DMS153 (cell line): ENCODE measurements at places on chromosomes 1 and 21.
A peak's percentile ranks its signal among the peaks of the same experiment; 100 is the strongest.

- no peak for DNase-seq
These were observed 11.8 kb upstream of the CSF1 start for GRCh38 chr1:109898842-109899241.

- DNase-seq, result no peak
These were observed 1.5 kb upstream of the EDN2 start for GRCh38 chr1:41486053-41486370.

GRCh38 chr1:180860535-180860934 is 52.2 kb upstream of the KIAA1614 start:
- DNase-seq, result no peak

DNA sequence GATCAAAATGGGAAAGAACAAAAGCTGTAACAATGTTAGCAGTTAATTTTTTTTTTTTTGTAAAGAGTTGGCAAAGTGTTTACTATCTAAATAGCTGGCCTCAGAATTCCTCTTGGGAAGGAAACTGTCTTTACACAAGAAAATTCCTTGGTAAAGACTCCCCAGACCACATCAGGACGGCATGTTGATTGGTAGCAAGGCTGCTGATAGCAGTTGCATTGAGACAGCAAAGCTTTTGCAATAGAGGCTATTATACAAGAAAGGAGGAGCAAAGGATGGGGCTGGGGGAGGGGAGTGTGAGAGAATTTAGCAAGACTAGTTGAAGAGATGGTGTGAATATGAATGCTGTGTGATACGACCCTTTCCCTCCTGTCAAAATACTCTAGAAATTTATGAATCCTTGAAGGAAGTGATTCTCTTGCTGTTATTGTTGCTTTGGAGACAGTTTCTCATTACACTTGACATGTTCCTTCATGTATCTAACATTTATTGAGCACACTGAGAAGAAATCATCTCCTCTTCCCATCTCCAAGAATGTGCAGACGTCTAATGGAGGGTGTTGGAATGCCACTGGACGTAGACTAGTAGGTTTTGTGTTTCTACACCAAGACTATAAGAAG is 355.6 kb downstream of the SIPA1L2 start:
- no peak for DNase-seq

DNA sequence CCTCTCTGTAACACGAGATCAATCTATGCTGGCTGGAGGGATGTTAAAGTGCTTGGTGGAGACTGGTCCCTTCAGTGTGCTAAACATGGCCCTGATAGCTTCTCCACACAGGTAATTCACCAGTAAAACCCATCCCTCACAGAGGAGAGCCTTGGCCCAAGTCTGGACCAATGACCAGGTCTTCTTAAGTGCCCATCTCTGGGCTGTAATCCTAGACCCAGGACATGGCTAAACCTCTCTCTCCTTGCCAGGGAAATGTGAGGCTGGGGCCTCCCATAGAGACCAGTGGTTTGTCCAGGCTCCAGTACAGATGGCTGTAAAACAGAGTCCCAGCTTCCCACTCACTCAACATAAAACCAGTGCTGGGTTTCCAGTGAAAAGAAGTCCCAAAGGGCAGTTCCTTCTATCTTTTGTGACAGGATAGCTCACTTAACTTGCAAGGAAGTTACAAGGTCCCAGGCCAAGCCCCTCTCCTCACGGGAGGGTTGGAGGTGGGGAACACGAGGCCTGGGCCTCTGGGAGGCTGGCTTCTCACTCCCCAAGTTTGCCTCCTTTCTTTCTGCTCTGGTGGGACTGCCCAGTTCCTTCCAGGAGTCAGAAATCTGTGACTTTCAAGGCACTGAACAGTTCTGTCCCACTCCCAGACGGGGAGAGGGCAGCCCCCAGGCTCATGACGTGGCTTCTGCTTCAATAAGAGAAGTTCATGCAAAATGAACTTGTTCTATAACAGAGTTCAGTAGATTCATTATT is 2.2 kb upstream of the KIF17 start:
- DNase-seq, result no peak

DNA sequence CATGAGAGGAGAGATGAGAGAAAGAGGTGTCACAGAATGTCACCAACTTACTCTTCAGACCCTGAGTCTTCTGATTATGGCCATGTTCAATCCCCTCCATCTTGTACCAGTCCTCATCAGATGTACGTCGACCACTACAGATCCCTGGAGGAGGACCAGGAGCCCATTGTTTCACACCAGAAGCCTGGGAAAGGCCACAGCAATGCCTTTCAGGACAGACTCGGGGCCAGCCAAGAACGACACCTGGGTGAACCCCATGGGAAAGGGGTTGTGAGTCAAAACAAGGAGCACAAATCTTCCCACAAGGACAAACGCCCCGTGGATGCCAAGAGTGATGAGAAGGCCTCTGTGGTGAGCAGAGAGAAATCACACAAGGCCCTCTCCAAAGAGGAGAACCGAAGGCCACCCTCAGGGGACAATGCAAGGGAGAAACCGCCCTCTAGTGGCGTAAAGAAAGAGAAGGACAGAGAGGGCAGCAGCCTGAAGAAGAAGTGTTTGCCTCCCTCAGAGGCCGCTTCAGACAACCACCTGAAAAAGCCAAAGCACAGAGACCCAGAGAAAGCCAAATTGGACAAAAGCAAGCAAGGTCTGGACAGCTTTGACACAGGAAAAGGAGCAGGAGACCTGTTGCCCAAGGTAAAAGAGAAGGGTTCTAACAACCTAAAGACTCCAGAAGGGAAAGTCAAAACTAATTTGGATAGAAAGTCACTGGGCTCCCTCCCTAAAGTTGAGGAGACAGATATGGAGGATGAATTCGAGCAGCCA is 8.0 kb downstream of the ELOA start:
- peak; percentile 22 for DNase-seq
